Heart right ventricle (tissue), 16 donors: ENCODE measurements at places on chromosomes 1 and 21. TPM values are rescaled to one million over a fixed set of nuclear protein-coding genes. Genes with fewer than 3 reads are reported as not detected.

- H3K27me3 ChIP-seq = no peaks in the 10 kb centered on the region
- H3K4me3 ChIP-seq = no peak overlapping the region
- H3K4me1 ChIP-seq = peaks cover 28% of the 10 kb centered on the region
- DNase-seq = no peak
- H3K36me3 ChIP-seq = no peaks in the 10 kb centered on the region
These were observed 200.0 kb downstream of the NFIA start for GRCh38 chr1:61282387-61282786.

GRCh38 chr1:27331922-27332321 is 9.9 kb upstream of the SYTL1 start:
- peaks cover 38% of the 10 kb centered on the region for H3K4me1 ChIP-seq
- no peak overlapping the region for H3K4me3 ChIP-seq
- no peak for DNase-seq
- peak overlapping the region; percentile 67 for H3K27ac ChIP-seq
- H3K27me3 ChIP-seq = no peaks in the 10 kb centered on the region

DNA sequence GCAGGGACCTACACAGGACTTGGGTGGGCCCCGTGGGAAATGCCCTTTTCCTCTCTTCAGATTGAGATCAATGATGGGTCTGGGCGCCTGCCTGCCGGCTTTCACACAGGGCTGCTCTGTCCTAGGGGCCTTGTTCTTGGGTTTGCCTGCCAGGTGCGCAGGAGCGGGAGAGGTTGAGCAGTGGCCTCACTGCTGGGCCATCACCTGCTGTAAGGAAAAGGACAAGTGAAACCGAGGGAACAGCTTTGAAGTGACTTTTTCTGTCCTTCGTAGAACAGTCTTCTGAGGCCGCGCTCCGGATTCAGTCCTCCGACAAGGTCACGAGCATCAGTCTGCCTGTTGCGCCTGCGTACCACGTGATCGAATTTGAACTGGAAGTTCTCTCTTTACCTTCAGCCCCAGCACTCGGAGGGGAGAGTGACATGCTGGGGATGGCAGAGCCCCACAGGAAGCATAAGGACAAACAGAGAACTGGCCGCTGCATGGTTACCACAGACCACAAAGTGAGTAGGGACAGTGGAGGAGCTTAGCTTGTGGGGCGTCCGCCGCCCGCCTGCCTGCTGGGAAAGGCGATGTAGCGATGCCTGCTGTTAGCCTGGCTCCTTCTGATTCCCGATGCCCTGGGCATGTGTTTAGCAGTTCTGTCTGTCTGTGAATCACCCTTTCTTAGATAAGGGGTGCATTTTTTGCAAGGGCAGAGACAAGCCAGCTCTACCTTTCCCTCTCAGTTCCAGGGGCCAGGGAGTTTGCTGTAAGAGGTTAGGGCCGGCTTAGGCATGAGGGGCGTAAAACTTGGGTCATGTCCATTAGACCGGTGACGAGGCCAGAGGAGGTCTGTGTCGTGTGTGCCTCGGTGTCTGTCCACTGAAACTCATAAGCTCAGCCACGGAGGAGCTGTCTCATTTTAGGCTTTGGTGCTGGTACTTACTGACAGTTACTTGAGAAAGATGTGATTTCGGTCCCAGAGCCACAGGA is 19.5 kb upstream of the PWP2 start:
- peak overlapping the region; percentile 88 for H3K27ac ChIP-seq
- H3K4me1 ChIP-seq = peaks cover 58% of the 10 kb centered on the region
- H3K36me3 ChIP-seq = peaks cover 33% of the 10 kb centered on the region
- DNase-seq = no peak

- DNase-seq = no peak
- H3K4me1 ChIP-seq = peaks cover 20% of the 10 kb centered on the region
- H3K27ac ChIP-seq = no peak overlapping the region
- no peaks in the 10 kb centered on the region for H3K36me3 ChIP-seq
- no peak overlapping the region for H3K4me3 ChIP-seq
These were observed 69.1 kb downstream of the HSF2BP start for GRCh38 chr21:43590194-43590593.

DNA sequence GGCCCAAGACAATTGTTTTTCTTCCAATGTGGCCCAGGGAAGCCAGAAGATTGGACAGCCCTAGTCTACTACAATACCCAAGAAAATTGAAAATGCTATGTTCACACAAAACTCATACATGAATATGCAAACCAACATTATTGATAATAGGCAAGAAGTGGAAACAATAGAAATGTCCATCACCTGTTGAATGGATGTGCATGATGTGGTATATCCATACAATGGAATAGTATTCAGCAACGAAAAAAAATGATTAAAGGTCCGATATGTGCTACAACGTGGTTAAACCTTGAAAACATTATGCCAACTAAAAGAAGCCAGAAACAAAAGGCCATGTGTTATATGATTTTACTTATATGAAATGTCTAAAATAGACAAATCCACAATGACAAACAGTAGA is 262.3 kb downstream of the LRRC40 start:
- DNase-seq = no peak
- no peaks in the 10 kb centered on the region for H3K27me3 ChIP-seq
- H3K27ac ChIP-seq = no peak overlapping the region

- H3K4me1 ChIP-seq = peaks cover 12% of the 10 kb centered on the region
- no peak for DNase-seq
- no peak overlapping the region for H3K27ac ChIP-seq
- no peaks in the 10 kb centered on the region for H3K36me3 ChIP-seq
- no peak overlapping the region for H3K4me3 ChIP-seq
- H3K27me3 ChIP-seq = peaks cover 21% of the 10 kb centered on the region
These were observed 4.6 kb upstream of the MMP23B start for GRCh38 chr1:1627261-1627828.

DNA sequence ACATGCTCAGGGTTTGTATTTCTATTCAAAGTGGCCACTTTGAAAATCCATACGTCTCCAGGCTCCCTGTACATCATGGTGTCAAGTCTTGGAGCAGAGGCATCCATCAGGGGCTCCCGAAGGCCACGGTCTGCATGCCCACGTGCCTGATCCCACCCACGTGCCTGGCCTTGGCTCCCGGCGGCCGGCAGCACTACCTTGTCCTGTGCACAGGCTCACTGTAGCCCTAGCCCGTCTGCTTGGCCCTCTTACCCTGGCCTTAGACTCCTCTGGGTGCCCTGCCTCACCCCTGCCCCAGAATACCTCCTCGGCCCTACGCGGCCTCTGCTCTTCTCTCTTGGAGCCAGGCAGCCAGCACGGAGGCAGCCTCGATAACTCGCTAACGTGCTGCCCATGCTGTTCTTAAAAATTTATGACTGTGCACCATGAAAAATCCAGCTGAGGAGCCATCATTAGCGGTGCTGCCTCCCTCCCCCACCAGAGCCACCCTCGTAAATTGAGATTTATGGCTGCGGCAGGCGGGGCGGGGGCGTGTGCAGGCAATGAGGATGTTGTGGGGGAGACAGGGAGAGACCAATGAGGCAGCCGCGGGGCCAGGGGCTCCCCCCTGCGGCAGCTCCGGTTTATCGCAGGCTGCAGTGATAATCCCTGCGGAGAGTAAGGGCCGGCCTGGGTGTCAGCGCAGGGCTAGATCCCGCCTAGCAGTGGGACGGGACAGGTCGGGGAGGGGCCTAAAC is 24.6 kb downstream of the DMAP1 start:
- no peak for DNase-seq
- peaks cover 20% of the 10 kb centered on the region for H3K4me1 ChIP-seq
- no peak overlapping the region for H3K27ac ChIP-seq

DNA sequence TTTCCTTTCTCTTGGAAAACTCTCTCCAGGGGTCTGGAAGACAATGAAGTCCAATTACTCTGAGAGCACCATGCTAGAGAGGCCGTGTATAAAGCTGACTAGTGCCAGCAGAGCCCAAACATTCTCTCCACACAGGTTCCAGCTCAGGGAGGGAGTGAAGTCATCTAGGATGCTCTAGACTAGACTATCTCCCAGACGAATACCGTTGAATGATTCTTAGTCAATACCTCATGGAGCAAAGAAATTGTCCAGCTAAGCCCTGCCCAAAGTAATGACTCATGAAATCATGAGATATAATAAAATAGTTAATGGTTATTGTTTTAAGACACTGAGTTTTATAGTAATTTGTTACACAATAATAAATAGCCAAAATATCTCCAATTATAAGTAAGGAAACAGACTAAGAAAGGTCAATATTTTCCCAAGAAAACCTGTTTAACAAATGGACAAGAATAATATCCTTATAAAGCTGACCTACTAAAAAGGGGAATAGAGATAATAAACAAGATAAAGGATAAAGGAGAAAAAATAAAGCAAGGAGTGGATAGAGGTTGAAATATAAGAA is 163.9 kb upstream of the LRRC7 start:
- no peak overlapping the region for H3K4me3 ChIP-seq
- no peaks in the 10 kb centered on the region for H3K4me1 ChIP-seq
- H3K27ac ChIP-seq = no peak overlapping the region
- no peaks in the 10 kb centered on the region for H3K36me3 ChIP-seq
- H3K27me3 ChIP-seq = no peaks in the 10 kb centered on the region

- no peaks in the 10 kb centered on the region for H3K27me3 ChIP-seq
- H3K4me3 ChIP-seq = no peak overlapping the region
- no peak overlapping the region for H3K27ac ChIP-seq
- DNase-seq = no peak
- H3K36me3 ChIP-seq = no peaks in the 10 kb centered on the region
- H3K4me1 ChIP-seq = peaks cover 32% of the 10 kb centered on the region
These were observed 29.9 kb upstream of the SLC44A3 start for GRCh38 chr1:94790246-94790645.

TRMT1L gene
- 30.6 TPM for total RNA-seq

HHIPL2 gene
- not detected for total RNA-seq

CELF3 gene
- not detected for total RNA-seq
